ENCODE measurements at places on chromosomes 6 and 20.

- H3K4me1 ChIP-seq, result no peaks in the 10 kb centered on the region
- H3K27me3 ChIP-seq, result no peaks in the 10 kb centered on the region
- H3K36me3 ChIP-seq, result peaks cover 13% of the 10 kb centered on the region
- H3K4me3 ChIP-seq, result no peak overlapping the region
- no peak overlapping the region for H3K27ac ChIP-seq
- DNase-seq, result no peak
Observed at GRCh38 chr6:34859951-34860350, 27.9 kb downstream of the TAF11 start.

DNA sequence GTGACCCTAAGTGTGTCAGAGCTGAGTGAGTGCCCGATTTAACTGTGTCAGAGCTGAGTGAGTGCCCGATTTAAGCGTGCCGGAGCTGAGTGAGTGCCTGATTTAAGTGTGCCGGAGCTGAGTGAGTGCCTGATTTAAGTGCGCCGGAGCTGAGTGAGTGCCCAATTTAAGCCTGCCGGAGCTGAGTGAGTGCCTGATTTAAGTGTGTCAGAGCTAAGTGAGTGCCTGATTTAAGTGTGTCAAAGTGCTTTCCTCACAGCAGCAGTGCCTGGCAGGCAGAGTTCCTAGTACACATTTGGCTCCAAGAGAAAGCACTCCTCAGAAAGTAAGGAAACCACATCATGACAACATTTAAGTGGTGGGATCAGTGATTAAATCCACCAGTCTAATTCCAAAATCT is 13.2 kb downstream of the SERAC1 start:
- no peak overlapping the region for H3K4me3 ChIP-seq
- no peaks in the 10 kb centered on the region for H3K27me3 ChIP-seq
- peaks cover 10% of the 10 kb centered on the region for H3K36me3 ChIP-seq
- no peaks in the 10 kb centered on the region for H3K4me1 ChIP-seq
- no peak overlapping the region for H3K27ac ChIP-seq

- peaks cover 14% of the 10 kb centered on the region for H3K4me1 ChIP-seq
- H3K4me3 ChIP-seq, result no peak overlapping the region
- DNase-seq, result no peak
- H3K27ac ChIP-seq, result no peak overlapping the region
- no peaks in the 10 kb centered on the region for H3K27me3 ChIP-seq
- no peaks in the 10 kb centered on the region for H3K36me3 ChIP-seq
Observed at GRCh38 chr6:153568628-153569027, 437.5 kb upstream of the RGS17 start.

GRCh38 chr6:35267446-35267845 is 7.9 kb downstream of the ZNF76 start:
- no peak overlapping the region for H3K27ac ChIP-seq
- DNase-seq, result no peak
- no peaks in the 10 kb centered on the region for H3K36me3 ChIP-seq
- no peak overlapping the region for H3K4me3 ChIP-seq
- no peaks in the 10 kb centered on the region for H3K27me3 ChIP-seq

- H3K27me3 ChIP-seq, result no peaks in the 10 kb centered on the region
- H3K4me3 ChIP-seq, result no peak overlapping the region
- no peaks in the 10 kb centered on the region for H3K36me3 ChIP-seq
- DNase-seq, result no peak
- no peak overlapping the region for H3K27ac ChIP-seq
Observed at GRCh38 chr20:15241681-15242080, 904.3 kb upstream of the FLRT3 start.

- H3K4me1 ChIP-seq, result no peaks in the 10 kb centered on the region
- no peaks in the 10 kb centered on the region for H3K36me3 ChIP-seq
- H3K27me3 ChIP-seq, result no peaks in the 10 kb centered on the region
- no peak for DNase-seq
- no peak overlapping the region for H3K4me3 ChIP-seq
- no peak overlapping the region for H3K27ac ChIP-seq
Observed at GRCh38 chr6:46541556-46541955, 50.3 kb upstream of the RCAN2 start.

DNA sequence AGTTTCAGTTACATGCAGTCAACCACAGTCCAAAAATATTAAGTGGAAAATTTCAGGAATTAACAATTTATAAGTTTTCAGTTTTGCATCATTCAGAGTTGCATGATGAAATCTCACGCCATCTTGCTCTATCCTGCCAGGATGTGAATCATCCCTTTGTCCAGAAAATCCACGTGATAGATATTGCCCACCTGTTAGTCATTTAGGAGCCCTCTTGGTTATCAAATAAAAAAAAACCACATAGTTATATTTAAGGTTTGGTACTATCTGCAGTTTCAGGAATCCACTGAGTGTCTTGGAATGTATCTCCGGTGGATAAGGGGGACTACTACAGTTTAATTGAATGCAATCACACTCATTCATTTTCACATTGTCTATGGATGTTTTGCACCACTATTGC is 1249.0 kb upstream of the CITED2 start:
- no peaks in the 10 kb centered on the region for H3K27me3 ChIP-seq
- no peak overlapping the region for H3K27ac ChIP-seq
- no peak overlapping the region for H3K4me3 ChIP-seq
- DNase-seq, result no peak
- no peaks in the 10 kb centered on the region for H3K36me3 ChIP-seq

DNA sequence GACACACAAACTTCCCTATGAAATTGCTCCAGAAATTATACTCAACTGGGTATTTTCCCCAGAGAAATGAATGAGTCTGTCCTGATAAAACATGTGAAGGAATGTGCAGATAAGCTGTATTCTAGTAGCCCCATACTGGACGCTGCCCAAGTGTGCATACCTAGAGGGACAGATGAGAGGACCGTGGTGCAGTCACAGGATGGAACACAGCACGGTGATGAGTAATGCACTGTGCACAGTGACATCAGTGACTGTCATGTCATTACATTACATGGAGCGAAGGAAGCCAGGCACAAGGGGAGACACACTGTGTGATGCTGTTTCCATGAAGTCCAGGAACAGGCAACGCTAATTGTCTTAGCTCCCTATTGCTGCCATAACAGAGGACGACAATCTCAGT is 155.5 kb downstream of the CDH4 start:
- no peak for DNase-seq
- H3K4me3 ChIP-seq, result no peak overlapping the region
- no peak overlapping the region for H3K27ac ChIP-seq
- H3K36me3 ChIP-seq, result no peaks in the 10 kb centered on the region

DNA sequence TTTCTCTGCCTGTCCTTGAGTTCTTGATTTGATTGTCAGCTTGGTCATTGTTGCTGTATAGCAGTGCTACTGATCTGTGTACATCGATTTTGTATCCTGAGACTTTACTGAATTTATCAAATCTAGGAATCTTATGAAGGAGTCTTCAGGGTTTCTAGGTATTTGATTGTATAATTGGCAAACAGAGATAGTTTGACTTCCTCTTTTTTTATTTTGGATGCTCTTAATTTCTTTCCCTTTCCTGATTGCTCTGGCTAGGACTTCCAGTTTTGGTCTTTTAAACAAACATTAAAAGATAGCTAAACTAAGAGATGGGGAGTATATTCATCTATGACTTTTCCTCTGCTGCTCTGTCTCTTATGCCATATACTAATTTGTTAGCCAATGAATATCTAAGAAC is 62.4 kb downstream of the NCOA7 start:
- no peak overlapping the region for H3K4me3 ChIP-seq
- no peak for DNase-seq
- no peaks in the 10 kb centered on the region for H3K27me3 ChIP-seq
- H3K36me3 ChIP-seq, result no peaks in the 10 kb centered on the region
- peaks cover 5% of the 10 kb centered on the region for H3K4me1 ChIP-seq

GRCh38 chr6:53048431-53049195 is 16.6 kb upstream of the FBXO9 start:
- DNase-seq, result no peak
